ENCODE measurements at places on chromosomes 1 and 21.

GRCh38 chr1:214404571-214405213 lies 123.7 kb downstream of the SMYD2 start:
- DNase-seq = no peak

DNA sequence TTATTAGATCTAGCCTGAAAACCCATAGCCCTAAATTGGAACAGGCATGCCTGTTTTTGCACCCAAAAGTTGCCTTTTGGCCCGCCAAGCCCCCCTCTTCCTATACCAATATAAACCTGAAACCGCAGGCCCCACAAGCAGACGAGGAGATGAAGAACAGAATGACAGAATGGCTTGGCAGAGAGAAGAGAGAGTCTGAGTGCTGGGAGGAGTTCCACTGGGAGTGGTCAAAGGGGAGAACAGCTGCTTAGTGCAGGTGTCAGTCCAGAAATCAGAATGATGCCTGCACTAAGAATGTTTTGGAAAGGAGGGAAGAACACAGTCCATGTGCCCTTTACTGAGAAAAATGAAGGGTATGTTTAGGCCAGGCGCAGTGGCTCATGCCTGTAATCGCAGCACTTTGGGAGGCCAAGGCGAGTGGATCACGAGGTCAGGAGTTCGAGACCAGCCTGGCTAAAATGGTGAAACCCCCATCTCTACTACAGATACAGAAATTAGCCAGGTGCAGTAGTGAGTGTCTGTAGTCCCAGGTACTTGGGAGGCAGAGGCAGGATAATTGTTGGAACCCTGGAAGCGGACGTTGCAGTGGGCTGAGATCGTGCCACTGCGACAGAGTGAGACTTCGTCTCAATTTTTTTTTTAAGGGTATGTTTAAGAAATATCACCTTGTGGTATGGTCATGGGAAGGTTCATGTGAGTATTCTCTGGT lies 9.4 kb downstream of the DYRK1A start:
- DNase-seq = no peak

- no peak for DNase-seq
These were observed 58.5 kb upstream of the KLHDC7A start for GRCh38 chr1:18422076-18422777.

- DNase-seq = no peak
These were observed 141.8 kb upstream of the CSF3R start for GRCh38 chr1:36624466-36624865.

DNA sequence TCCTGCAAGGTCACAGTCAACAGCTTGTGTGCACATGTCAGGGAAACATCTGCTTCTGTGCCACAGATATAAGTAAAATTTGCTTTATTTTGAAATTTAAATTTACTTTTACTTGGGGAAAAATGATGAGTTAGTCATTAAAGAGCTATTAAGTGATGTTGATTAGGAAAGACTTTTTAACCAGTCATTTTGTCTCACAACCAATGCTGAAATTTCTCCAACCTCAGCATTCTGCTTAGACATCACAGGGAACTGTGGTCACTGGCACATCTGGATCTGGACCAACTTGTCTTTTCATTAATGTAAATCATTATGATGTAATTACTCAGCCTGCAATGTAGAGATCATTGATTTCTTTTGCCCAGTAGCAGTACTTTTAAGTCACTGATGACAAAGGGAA lies 301.0 kb downstream of the TTLL7 start:
- DNase-seq = no peak

GRCh38 chr1:68294367-68295066 lies 62.2 kb upstream of the WLS start:
- DNase-seq = no peak

DNA sequence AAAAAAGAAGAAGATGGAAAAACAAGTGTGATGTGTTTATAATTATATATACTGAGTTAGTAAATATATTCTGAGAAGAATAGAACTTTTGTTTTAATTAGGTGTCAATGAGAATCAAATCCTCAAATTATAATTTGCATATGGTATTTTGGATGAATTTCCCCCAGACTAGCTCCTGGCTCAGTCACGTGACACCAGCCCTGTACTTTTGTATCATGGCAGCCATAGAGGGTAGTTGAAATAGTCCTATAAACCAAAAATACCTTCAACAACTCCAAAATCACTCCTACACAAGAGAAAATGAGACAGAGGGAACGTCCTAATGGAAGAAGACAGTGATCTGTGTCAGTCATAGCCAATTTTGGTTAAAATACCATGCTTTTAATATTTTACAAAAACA lies 9.0 kb upstream of the S1PR1 start:
- DNase-seq = no peak

DNA sequence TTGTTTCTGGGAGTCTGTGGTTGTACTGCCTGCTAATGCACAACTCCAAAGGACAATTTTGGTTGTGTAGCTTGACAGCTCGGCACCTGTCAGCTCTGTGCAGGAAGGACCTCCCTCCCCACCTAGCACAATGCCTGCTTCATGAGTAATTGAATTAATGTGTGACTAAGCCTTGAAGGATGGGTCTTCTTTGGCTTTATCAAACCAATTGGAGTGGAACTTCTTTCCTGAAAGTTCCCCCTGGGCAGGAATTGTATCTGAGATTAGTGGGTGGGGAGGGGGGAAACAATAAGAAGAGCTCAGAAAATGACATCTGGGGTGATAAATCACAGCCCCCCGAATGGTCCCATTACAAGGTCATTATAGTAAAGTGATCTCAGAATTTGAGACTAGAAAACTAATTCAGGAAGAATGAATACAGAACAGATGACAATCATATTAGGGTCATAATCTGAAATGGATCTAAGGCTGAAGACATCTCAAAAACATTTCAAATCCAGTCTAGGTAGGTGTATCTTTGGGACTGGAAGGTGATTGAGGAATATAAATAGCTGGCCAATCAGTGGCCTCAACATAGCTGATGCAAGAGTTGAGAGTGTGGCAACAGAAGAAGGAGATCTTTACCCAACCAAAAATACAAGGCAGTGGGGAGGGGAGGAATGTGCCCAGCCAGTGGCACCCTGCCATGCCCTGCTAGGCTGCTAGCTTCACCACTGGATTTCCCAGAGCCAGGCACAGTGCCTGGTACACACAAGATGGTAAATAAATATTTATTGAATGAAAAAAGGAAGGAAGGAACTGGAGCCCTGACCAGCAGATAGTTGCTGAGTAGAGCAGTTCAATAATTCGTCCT lies 10.1 kb upstream of the SESN2 start:
- no peak for DNase-seq
